ENCODE measurements at places on chromosomes 5 and 9.
A peak's percentile ranks its signal among the peaks of the same experiment; 100 is the strongest.

- no peak overlapping the region for H3K4me3 ChIP-seq
- peaks cover 6% of the 10 kb centered on the region for H3K4me1 ChIP-seq
- H3K27me3 ChIP-seq: no peaks in the 10 kb centered on the region
- no peaks in the 10 kb centered on the region for H3K36me3 ChIP-seq
- H3K27ac ChIP-seq: no peak overlapping the region
Observed at GRCh38 chr9:90140131-90140818, 502.3 kb downstream of the DIRAS2 start.

DNA sequence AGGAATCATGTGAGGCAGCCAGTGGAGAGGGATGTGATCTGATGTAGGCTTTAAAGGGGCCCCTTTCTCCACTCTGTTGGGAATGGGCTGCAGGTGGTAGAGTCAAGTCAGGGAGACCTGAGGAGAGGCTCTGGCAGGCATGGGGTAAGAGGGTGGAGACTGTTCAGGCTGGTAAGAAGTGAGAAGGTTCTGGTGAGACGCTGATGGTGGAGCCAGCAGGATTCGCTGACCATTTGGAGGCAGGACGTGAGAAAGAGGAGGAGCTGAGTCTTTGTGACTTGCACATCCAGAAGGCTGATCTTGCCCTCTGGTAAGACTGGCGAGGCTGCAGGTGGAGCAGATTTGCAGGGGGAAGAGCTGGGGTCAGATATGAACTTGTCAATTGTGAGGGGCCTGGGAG is 248.0 kb downstream of the NSG2 start:
- DNase-seq: no peak
- H3K27me3 ChIP-seq: no peaks in the 10 kb centered on the region
- H3K4me1 ChIP-seq: no peaks in the 10 kb centered on the region
- H3K27ac ChIP-seq: no peak overlapping the region
- H3K36me3 ChIP-seq: no peaks in the 10 kb centered on the region

GRCh38 chr5:170880084-170880483 is 18.3 kb downstream of the RANBP17 start:
- H3K36me3 ChIP-seq: no peaks in the 10 kb centered on the region
- no peak for DNase-seq
- no peaks in the 10 kb centered on the region for H3K4me1 ChIP-seq
- H3K4me3 ChIP-seq: no peak overlapping the region
- no peaks in the 10 kb centered on the region for H3K27me3 ChIP-seq

DNA sequence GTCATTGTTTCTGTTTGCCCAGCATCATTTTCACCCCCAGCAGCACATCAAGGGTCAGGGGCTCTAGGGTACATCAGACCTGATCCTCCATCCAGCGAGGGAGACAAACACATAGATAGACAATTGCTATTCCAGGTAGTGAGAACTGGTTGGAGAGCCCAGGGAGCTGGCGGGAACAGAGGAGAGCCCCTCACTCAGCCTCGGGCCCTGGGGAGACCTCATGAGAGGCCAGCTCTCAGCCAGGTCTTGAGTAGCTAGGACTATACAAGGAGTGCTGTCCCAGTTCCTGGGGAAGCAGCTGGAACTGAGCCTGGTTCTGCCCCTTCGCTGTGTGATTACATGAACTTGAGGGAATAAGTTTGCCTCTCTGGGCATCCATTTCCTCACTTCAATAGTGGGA is 80.3 kb downstream of the HRH2 start:
- H3K27me3 ChIP-seq: no peaks in the 10 kb centered on the region
- H3K4me1 ChIP-seq: no peaks in the 10 kb centered on the region
- H3K36me3 ChIP-seq: no peaks in the 10 kb centered on the region
- DNase-seq: no peak
- no peak overlapping the region for H3K4me3 ChIP-seq
- H3K27ac ChIP-seq: no peak overlapping the region

DNA sequence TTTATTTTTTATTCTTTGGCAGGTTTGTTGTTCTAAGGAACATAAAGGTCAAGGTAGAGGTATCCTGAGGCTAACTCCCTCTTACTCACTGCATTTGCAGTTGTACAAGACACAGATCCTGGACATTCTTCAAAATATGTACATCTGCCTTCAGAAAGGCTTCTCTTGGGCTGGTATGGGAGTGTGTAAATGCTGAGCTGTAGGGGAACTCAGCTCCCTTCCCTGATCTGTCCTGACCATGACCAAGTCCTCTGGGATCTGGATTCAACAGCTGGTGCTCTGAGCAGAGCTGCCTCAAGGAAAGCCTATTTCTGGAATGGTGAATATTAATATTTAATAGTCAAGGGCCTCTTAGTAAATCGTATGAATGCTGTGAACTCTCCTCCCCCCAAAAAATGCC is 117.4 kb downstream of the PRKACG start:
- H3K36me3 ChIP-seq: no peaks in the 10 kb centered on the region
- H3K27me3 ChIP-seq: no peaks in the 10 kb centered on the region
- no peaks in the 10 kb centered on the region for H3K4me1 ChIP-seq
- H3K27ac ChIP-seq: no peak overlapping the region
- DNase-seq: no peak
- H3K4me3 ChIP-seq: no peak overlapping the region

DNA sequence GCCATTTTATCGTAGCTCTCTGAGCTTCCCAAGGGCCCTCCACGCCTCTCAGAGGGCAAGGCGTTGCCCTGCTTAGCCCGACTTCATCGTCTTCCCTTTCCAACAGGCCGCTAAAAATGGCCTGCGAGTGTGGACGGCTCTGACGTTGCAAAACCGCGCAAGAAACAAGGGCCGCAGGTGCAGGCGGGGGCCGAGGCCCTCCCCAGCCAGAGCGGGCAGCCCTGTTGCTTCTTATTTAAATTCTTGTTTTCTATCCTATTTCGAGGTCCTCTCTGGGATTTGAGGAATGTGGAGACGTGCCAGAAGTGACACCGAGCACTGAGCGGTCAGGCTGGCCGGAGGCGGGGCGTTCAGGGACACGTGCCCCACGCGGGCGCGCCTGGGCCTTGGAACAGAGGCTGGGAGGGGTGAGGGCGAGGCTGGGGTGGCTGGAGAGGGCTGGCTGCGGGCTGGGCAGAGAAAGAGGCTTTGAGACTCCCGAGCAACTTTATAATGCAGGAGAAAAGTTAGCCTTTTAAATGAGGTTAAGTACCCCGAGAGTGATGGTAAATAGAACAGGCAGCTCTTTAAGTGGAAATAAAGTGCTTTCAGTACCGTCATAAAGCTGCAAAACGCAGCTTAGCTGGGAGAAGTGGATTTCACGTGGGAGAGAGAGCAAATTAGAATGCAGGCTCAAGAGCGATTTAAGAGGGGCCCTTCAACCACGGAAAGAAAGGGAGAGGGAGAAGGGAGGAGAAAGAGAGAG is 243.6 kb downstream of the AUH start:
- peak; percentile 89 for DNase-seq
- peak overlapping the region; percentile 92 for H3K27ac ChIP-seq
- peak overlapping the region; percentile 62 for H3K4me3 ChIP-seq
- no peaks in the 10 kb centered on the region for H3K36me3 ChIP-seq
- peaks cover 30% of the 10 kb centered on the region for H3K4me1 ChIP-seq
- H3K27me3 ChIP-seq: no peaks in the 10 kb centered on the region

GRCh38 chr9:116238776-116239340 is 85.3 kb downstream of the PAPPA start:
- H3K36me3 ChIP-seq: no peaks in the 10 kb centered on the region
- DNase-seq: no peak
- no peaks in the 10 kb centered on the region for H3K27me3 ChIP-seq
- no peak overlapping the region for H3K27ac ChIP-seq

GRCh38 chr5:160956051-160956450 is 104.0 kb upstream of the ATP10B start:
- H3K27ac ChIP-seq: no peak overlapping the region
- DNase-seq: no peak
- H3K36me3 ChIP-seq: no peaks in the 10 kb centered on the region
- H3K4me3 ChIP-seq: no peak overlapping the region

DNA sequence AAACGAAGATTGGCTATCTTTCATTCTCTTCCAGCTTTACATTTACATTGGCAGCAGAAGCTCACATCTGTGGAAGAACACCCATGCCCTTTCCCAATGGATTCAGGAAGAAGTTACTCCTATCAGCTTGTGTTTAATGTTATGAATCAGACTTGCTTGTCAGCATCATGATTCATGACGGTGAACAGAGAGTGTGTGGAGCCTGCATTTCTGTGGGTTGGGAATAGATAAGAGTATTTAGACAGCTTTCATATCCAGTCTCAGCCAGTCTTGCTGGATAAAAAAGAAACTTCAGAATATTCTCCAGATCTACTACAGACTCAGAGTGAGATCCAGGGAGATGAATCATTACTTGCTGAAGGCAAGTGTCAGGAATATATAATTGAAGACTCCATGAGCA is 812.9 kb upstream of the ZNF608 start:
- no peaks in the 10 kb centered on the region for H3K36me3 ChIP-seq
- H3K27ac ChIP-seq: no peak overlapping the region
- H3K27me3 ChIP-seq: no peaks in the 10 kb centered on the region
- DNase-seq: no peak

DNA sequence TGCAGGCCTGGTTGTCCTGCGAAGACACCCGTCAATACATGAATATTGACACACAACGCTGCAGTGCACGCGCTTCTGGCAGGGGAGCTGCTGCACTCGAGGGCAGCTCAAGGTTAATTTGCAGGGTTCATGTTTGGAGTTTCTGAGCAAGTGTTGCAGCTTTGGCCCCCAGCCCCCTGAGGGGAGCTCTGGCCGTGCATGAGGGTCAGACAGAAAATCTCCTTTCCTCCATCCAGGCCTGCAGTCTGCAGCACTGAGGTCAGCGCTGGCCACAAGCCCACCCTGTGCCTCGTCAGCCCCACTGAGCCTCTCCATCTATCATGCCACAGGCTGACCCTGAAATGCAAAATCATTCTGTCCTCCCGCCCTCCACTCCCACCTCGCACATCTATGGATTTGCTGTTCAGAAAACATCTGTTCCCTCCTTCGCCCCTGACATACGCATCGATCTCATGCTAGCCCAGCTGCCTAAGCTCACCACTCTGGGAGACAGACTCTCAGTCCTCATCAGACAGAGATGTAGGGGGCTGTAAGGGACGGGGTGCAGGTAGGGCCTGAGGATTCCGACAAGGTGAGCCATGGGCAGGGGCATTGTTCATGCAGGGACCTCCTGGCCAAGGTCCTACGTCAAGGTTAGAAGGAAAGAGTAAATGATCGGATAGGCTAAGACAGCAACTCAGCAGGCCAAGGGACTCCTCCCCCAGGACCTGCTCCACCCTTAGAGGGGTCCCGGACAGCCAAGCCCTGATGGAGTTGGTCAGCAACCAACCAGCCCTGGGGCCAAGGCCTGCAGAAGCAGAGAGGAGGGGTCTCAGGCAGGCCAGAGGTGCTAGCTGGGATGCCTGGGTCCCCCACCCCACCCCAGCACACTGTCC is 125.1 kb downstream of the KCNIP1 start:
- no peaks in the 10 kb centered on the region for H3K36me3 ChIP-seq
- no peak overlapping the region for H3K27ac ChIP-seq
- H3K4me1 ChIP-seq: no peaks in the 10 kb centered on the region
- no peak overlapping the region for H3K4me3 ChIP-seq

- no peak overlapping the region for H3K27ac ChIP-seq
- no peak for DNase-seq
- no peaks in the 10 kb centered on the region for H3K36me3 ChIP-seq
- H3K4me3 ChIP-seq: no peak overlapping the region
- H3K27me3 ChIP-seq: no peaks in the 10 kb centered on the region
Observed at GRCh38 chr5:157870837-157871834, 12.2 kb upstream of the CLINT1 start.

All from psoas muscle (tissue), 8 donors.